BJ (cell line): ENCODE measurements at places on chromosomes 11 and 22.

DNA sequence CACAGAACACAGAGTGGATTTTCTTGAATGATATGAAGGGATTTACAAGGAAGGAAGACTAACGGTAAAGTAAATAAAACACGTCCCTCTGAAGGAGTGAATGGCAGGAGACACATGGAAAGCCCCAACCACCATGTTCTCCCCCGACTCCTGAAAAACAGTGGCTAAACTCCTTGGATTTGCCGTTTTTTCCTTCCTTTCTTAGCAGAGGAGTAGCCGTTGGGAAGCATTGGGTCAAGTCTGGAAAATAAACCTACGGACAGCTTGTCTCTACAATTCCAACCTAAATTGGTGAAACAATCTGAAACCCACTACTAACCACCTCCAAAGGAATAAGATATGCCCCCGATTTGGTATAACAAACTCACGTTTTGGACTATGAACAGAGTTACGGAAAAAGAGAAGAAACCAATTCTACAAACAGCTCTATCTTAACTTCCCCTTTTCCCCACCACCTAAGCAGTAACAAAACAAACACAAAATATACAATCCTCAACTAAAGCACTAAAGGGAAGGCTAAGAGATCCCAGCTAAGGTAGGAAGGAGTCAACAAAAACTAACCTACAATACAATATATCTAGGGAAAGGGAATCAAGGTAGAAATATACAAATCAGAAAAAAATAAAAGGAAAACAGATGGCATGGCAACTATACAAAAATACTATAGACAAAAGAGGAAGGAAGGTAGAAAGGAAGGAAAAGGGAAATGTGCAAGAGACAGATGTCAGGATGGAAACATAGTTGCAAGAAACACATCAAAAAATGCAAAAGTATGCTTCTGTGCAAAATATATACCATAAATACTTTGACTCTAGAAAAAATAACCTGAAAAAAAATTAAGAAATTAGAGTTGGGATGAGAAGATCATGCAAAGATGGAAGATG is 43.8 kb upstream of the LYVE1 start:
- DNase-seq, result no peak

DNA sequence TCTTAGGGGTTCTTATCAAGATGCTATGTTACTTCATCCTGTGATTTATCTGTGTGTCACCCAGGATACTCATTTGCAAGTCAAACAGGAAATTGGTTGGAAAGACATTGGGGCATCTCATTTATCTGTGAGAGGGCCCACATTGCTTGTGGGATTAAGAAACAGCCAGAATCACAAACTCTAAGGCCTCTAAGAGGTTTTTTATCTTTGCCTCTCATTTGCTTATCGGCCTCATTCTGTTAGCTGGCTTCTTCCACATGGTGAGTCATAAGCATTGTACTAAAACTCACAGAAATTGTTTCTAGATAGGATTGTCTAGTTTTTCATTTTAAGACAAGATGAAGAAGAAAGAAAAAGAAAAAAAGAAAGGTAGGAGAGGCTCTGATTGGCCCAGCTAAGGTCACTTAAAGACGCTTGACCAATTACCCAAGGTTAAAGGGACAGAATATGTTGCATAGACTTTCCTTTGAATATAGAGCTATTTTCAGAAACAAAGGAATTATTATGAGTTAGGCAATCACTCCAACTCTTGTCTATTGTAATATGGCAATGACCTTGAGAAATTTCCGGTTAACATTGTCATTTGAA is 121.9 kb downstream of the ARHGAP42 start:
- no peak for DNase-seq

DNA sequence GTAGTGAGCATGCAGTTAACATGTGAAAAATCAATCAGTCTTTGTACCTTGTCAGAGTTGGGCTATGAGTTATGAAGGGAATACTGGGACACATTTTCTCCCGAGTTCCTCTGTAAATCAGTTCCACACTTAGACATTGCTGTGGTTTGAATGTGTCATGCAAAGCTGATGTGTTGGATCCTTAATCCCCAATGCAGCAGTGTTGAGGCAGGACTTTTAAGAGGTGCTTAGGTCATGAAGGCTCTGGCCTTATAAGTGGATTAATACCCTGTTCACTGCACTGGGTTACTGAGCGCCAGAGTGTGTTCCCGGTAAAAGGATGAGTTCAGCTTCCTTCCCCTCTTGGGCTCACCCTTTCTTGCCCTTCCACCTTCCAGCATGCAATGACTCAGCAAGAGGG is 742.1 kb upstream of the TENM4 start:
- no peak for DNase-seq

DNA sequence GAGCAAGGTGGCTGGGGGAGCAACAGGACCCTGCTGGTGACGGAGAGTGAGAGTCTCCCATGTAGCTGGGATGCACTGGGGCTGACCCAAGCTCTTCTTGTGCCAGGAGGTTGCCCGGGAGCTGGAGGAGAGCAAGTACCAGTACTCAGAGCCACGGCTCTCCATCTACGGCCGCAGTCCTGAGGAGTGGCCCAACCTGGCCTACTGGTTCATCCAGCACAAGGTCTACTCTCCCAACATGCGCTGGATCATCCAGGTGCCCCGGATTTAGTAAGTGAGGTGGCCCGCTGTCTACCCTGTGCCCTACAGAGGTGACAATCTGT is 40.4 kb downstream of the AMPD3 start:
- DNase-seq, result no peak

- no peak for DNase-seq
These were observed 2.7 kb downstream of the FXYD6 start for GRCh38 chr11:117873828-117874125.
